Sigmoid colon (tissue), 7 donors: ENCODE measurements at places on chromosomes 11 and 22.

DNA sequence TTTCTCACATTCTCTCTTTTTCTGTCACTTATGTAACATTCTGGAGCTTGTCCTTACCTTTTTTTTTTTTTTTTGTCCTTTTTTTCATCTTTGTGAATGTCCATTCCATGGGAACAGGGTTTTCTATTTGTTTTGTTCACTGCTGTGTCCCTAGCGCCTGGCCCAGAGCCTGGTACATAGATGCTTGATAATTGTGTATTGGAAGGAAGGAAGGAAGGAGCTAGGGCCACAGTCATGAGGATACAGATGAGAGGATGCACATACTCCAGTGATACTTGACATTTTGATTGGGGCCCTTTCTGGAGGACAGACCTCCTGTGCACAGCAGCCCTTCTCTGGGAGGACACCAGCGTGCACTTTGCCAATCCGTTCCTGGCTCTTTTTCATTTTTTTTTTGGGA, 68.9 kb downstream of the KIAA1671 start:
- no peak for DNase-seq

DNA sequence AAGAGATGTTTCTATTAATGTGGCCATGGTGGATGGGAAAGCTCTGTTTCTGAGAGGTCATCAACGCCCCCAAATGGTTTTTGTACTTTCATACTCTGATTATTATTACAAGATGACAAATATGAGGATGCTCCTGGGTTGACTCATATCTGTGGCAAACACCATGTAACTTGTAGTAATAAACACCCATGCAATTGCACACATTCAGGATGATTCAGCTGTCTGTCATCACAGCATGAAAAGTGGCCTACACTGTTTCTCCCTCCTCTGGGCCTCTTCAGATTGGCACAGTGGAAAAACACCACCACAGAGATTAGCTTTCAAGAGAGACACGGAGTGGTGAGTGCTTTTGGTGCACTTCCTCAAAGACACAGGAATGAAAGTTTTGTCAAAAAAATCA, 85.4 kb downstream of the MTNR1B start:
- DNase-seq: no peak

DNA sequence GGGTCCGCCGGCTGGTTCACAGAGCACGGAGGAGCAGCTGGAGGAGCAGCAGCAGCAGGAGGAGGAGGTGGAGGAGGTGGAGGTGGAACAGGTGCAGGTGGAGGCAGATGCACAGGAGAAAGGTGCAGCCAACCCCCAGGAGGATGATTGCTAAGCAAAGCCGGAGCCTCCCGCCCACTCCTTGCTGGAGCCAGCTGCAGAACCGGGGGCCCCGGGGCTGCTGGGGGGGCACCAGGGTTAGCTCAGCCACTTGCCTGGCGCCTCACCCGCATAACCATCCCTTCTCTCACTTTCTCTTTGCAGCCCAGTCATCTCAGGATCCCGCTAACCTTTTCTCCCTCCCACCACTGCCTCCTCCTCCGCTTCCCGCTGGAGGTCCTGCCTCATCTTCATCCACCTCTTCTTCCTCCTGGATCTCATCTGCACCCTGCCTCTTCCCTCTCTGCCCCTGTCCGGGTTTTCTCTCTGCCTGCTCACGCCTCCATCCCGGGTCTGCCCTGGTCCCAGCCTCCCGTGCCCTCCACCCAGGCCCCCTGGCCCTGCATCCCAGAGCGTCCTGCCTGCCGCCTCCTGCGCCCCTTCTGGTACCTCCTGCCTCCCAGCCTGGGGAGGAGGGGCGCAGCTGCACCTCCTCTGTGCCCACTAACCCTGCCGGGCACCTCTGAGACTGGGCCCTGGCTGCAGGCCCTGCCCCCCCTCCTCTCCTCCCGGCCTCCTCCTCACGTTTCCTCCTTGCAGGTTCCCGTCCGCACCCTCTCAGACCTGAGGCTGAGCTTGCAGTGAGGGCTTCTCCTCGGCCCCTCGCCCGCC, 9.5 kb downstream of the KCTD17 start:
- DNase-seq: no peak

DNA sequence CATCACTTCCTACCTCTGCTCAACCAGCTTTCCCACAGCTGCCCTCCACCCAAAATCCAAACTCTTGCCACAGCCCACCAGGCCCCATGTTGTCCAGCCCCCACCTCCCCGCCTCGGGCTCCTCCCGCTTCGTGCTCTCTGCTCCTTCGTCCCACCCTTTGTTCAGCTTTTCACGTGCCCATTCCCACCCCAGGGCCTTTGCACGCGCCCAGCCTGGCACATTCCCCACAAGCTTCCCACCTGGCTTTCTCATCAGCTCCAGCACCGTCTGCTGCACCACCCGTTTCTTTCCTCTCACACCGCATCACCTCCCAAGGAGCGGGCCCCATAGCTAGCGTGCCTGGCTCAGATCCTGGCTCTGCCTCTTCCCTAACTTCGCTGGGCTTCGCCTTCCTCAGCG, 54.8 kb downstream of the SCUBE1 start:
- no peak for DNase-seq

DNA sequence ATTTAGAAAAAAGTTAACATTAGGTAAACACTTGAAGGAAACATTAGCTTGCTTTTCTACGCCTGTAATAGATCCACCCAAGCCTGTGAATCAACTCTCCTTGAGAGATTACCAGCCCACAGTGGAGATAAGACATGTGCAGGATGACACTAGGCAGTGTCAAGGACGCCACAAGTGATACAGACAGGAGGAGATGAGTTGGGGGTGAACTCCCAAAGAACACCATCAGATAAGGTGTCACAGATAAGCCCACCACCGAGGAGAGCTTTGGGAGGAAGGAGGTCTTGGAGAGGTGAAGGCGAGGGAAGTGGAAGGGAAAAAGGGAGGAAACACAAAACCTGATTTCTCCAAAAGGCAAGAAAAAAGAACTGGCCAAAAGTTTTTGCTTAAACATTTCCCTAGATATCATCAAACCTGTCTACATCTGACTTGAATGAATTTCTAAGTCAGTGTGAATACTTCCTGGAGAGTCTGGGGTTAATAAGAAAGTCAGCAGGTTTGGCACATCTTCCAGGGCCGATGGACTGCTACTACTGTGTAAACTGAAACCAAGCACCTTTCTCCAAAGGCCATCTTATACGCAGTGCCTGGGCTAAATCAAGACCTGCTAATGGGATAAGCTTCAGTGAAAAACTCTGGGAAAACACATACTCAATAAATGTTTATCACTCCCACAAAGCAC, 15.5 kb downstream of the CLTCL1 start:
- DNase-seq: no peak

- no peak for DNase-seq
These were observed 13.5 kb downstream of the CD59 start for GRCh38 chr11:33722590-33723234.

- DNase-seq: no peak
These were observed 9.0 kb upstream of the DRD2 start for GRCh38 chr11:113484223-113484622.

GRCh38 chr11:64441127-64441526, 82.2 kb downstream of the RPS6KA4 start:
- DNase-seq: no peak

- DNase-seq: no peak
These were observed 12.3 kb downstream of the ABTB2 start for GRCh38 chr11:34345540-34345876.

DNA sequence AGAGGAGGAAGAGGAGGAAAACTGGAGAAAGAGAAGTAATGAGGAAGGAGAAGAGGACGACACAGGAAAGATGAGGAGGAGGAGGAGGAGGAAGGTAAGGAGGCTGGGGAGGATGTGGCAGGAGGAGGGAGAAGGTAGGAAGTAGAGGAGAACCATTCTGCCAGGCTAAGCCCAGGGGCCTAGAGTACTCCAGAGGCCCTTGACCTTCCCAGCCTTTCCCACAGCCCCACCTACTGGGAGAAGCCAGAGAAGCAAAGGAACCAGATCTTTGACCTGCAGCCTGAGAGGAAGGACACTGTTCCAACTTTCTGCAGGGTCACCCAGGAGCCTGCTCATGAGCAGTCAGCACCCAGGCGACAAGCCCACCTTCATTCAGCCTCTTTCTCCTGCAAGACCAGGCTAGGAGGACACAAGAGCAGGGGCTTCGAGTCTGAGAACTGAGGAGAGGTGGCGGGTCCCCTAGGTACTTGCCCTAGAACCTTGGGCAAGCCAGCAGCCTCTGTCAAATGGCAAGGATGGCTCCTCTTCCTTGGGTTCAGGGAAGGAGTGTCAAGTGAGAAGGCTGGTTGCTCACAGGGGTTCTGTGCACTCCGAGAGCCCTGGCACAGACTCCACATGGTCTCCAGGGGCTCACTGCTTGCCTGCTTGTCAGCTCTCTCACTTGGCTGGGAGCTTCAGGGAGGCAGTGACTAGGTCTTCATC, 27.9 kb upstream of the OAF start:
- peak; percentile 66 for DNase-seq

DNA sequence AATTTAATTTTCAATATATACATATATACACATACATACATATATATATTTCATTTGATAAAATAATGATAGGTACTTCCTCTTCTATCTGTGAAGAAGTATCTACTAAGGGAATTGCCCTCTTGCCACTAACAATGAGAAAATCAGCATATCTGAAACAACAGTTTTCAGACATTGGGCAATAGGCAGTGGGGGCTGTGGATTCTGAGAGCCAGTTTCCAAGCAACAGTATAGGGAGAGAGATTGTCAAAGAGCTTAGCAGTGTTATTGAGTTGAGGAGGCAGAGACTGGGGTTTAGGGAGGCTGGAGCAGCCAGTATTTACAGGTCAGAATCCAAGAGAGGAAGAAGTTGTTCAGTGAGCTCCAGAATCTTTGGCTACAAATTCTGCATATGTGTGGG, 119.3 kb downstream of the ARFGAP2 start:
- no peak for DNase-seq

- no peak for DNase-seq
These were observed 13.0 kb downstream of the PAX6 start for GRCh38 chr11:31798057-31798553.

- DNase-seq: no peak
These were observed 16.4 kb upstream of the OR2AT4 start for GRCh38 chr11:75113030-75113429.

DNA sequence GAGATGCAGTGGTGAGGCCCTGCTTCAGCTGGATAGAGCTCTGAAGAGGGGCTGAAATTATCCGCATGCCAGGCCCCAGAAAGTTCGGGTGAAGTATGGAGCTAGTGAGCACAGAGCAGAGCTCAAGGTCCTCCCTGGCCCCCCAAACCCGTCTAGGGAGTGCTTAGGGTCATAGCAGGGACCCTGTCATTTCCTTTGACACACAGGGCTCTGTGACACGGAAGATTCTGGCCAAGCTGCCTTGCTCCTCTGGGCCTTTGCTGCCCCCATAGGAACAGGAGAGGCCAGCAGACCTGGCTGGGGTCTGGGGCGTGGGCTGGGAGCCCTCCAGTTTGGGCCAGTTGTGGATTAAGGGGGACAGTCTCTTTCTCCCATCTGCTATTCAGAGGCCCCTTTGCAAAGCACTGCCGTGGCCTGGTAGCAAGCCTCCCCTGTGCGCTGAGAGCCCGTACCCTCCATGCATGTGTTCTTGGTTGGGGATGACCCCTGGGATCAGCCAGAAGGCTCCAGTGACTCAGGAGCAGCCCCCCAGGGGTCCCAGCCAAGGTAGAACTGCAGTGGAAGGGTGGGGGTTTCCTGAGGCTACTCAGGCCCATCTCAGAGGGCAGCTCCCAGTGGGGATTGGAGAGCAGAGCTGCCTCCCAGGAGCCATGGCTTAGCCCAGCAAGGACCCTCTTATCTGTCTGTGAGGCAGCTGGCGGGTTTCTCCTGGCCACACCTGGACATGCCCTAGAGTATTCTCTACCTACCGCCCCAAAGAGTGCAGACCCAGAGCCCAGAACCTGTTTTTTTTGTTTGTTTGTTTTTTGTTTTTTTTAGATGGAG, 42.3 kb downstream of the RNF141 start:
- no peak for DNase-seq

- no peak for DNase-seq
These were observed 263.6 kb downstream of the CTTN start for GRCh38 chr11:70661761-70662501.

DNA sequence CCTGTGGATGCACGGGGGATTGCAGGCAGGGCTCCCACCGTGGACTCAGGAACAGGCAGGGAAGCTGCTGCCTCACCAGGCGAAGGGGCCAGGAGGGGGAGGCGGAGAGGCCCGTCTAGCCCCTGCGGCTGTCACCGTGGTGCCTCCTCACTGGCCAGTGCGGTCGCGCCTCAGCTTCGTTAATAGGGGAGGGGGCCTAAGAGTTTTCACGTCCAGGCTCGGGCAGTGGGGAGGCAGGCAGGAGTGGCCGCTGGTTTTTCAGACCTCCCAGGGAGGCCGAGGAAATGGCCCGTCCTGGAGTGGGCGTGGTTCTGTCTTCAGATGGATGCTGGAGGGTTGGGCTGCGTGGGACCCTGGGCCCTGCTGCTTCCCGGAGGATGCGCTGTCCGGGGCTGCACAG, 91.1 kb upstream of the B3GAT1 start:
- DNase-seq: peak; percentile 50

GRCh38 chr22:31991102-31991839, 46.9 kb downstream of the YWHAH start:
- DNase-seq: no peak

- peak; percentile 51 for DNase-seq
These were observed 5.1 kb upstream of the CHST1 start for GRCh38 chr11:45670386-45671135.

DNA sequence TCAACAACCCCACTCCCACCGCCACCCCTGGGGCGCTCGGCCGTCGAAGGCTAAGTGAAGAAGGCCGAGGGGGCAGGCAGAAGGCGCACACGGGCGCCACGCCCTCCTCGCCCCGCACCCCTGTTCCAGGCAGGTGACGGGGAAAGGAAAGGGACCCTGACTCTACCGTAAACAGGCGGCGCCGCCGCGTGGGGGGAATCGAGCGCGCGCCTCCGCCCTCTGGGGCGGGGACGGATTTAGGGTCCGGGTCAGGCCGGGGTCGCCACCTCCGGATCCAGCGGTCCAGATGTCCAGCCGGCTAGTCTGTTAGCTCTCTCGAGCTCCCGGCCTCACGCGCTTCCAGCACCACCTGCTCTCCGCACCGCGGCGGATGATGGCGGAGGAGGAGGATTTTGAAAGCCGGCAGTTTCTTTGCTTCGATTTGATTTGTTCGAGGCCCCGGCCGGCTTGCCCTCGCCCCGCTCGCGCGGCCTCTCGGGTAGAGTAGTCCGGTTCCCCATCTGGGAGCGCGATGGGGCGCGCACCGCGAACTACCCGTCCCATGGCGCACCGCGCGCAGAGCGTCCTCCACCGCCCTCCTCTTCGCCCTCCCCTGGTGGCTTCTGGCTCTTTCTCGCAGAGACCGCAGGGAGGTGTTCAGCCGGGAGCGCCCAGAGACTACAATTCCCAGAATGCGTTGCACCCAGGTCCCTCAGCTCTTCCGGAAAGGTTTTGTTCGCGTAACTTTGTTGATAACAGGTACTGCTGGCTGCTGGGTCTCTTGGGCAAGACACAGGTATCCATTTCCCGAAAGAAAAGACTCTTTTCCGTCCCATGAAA, at the start of gene RANGAP1:
TSS of gene RANGAP1 (minus strand) at position 368 of the 819 bp plus-strand sequence. CDS start 5,143 bp downstream, outside the sequence.
- peak; percentile 98 for DNase-seq

- DNase-seq: peak; percentile 74
These were observed 469.9 kb downstream of the MN1 start for GRCh38 chr22:27331526-27332281.

GRCh38 chr11:34260072-34260575, 97.7 kb downstream of the ABTB2 start:
- no peak for DNase-seq
